ENCODE measurements at places on chromosomes 11 and 22. TPM values are rescaled to one million over a fixed set of nuclear protein-coding genes. Genes with fewer than 3 reads are reported as not detected.

The GGTLC3 gene
- not detected for total RNA-seq

The LRRN4CL gene
- total RNA-seq = 1.5 TPM

The C11orf71 gene
- total RNA-seq = 1.3 TPM

The PATE4 gene
- total RNA-seq = not detected

The SCT gene
- not detected for total RNA-seq

The OR4A16 gene
- not detected for total RNA-seq

The PATE1 gene
- not detected for total RNA-seq

The PATE2 gene
- not detected for total RNA-seq

The OR8B12 gene
- total RNA-seq = not detected

The SIRT3 gene
- total RNA-seq = 5.5 TPM
